ENCODE measurements at places on chromosomes 11 and 22.

GRCh38 chr11:75490221-75491181 lies 35.2 kb downstream of the GDPD5 start:
- peak; percentile 59 for DNase-seq

GRCh38 chr11:1924181-1924580 lies 4.7 kb downstream of the TNNT3 start:
- DNase-seq, result no peak

GRCh38 chr11:62909107-62909894 lies 11.9 kb downstream of the CHRM1 start:
- DNase-seq, result peak; percentile 79

GRCh38 chr11:119320776-119321524 lies 4.0 kb upstream of the MCAM start:
- DNase-seq, result no peak

DNA sequence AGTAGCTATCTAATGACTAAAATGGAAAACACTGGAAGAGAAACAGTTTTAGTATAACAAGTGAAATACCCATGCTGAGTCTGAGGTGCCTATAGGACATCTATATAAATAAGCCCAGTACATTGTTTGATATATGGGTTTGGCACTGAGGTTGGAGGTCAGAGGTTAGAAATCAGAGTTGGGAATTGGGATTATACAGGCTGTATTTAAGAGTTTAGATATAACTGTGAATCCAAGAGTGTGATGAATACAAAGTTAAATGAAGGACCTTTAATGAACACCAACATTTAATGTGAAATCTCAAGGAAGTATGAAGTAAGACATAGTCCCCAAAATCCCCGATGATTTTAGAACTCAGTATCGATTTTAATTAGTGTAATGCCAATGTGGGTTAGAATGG lies 3.1 kb upstream of the HBD start:
- no peak for DNase-seq

DNA sequence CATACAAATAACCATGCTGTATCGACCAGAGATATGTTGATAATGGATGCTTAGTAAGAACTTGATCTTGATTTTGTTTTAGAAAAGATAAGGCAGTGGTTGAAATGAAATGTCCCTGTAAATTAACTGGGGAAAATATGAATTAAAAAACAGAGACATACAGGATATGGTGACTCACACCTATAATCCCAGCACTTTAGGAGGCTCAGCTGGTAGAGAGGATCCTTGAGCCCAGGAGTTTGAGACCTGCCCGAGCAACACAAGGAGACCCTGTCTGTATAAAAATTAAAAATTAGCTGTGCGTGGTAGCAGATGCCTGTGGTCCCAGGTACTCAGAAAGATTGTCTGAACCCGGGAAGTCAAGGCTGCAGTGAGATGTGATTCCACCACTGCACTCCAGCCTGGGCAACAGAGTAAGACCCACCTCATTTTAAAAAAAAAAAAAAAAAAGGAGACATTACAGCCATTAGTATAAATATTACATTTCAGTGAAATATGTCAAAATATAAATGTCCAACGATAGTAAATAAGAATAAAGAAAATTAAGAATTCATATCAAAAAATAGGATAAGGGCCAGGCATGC lies 4.6 kb downstream of the PICALM start:
- DNase-seq, result no peak

- no peak for DNase-seq
Observed at GRCh38 chr22:31329453-31330215, 16.5 kb downstream of the PATZ1 start.

- DNase-seq, result no peak
Observed at GRCh38 chr11:124661553-124661952, 12.0 kb downstream of the SIAE start.

DNA sequence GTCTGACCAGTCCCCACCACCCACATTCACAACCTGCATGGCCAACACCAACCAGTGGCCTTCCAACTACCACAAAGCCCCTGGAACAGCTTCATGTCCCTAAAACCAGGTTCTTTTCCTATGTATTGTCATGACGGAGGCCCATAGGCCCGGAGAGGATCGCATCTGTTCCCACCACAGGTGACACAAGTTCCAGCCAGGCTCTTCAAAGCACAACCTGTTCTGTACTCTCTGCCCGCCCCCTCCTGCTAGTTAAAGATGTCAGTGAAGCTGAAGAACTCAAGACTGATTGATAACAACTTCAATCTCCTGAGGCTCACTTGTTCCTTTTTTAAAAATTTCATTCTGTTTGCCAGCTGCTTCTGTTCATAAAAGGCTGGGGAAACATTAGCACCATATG lies 121.1 kb upstream of the GUCY1A2 start:
- DNase-seq, result no peak

GRCh38 chr11:76770642-76771445 lies 12.3 kb upstream of the TSKU start:
- peak; percentile 63 for DNase-seq

DNA sequence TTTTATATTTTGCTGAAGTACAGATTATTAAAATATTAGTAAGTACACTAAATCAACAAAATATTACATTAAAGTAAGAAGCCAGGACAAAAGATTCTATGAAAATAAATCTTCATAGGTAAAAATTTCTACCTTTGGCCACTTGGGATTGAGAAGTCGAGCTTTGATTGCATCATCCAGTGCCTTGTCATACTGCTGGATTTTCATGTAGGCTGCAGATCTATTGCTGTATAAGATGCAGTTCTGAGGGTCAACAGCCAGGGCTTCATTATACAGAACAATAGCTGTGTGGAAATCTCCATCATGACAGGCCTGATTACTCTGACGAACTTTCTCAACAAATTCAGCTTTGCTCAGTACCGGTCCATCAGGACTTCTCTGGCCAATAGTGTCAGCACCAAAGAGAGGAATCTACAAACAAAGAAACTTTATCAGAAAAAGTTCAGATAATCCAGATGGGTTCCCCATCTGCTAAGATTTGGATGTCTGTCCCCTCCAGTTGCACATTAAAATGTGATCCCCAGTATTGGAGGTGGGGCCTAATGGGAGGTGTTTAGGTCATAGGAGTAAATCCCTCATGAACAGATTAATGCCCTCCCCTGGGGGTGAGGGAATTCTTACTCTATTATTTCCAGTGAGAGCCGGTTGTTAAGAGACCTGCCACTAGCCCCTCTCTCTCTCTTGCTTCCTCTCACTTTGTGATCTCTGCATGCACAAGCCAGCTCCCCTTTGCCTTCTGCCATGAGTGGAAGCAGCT lies 50.0 kb downstream of the TTC28 start:
- no peak for DNase-seq

DNA sequence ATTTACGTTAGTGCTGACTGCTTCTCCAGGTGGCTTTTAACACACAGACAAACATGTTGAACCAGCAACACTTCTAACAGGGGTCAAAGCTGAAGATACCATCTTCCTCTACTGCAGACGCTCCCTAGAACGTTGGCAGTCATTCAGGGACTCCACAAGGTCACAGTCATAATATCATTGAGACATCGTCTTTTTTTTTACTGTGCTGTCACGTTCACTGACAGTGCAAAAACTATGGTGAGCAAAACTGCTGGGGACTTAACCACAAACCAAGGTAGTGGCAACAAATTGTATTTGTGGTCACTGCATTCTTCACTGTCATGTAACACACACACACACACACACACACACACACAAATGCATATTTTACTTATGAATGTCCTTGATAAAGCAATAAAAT lies 244.9 kb downstream of the CASP12 start:
- DNase-seq, result no peak

DNA sequence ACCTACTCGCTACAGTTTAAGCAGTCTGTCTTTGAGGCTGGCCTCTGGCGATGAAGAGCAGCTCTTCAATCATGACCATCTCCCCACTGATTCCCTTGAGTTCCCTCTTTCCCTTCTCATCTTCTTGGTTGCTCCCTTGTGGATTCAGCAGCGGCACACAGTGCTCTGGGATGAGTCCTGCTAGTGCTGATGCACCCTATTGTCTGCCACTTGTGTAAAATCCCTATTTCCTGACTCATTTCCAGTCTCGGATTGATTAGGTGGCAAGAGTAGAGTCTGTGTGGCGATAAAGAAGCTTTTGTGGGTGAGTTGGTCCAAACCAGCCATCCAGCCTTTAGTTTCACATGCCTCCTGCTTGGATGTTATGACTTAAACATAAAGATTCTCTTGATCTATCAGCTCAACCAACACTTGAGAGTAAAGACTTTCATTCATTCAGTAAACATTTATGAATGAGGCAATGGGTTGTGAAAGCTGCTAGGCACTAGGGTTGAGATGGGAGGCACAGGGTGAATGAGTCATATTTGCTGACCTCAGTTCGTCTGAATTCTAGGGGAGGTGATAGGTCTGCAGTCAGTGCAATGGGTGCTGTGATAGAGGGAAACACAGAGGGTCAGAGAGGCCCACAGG lies 219.4 kb upstream of the RAG2 start:
- peak; percentile 11 for DNase-seq

- no peak for DNase-seq
Observed at GRCh38 chr11:47711816-47712215, 3.4 kb downstream of the AGBL2 start.

GRCh38 chr11:13781153-13781552 lies 112.7 kb downstream of the FAR1 start:
- DNase-seq, result no peak

- DNase-seq, result no peak
Observed at GRCh38 chr11:107496011-107496410, 38.4 kb upstream of the CWF19L2 start.

DNA sequence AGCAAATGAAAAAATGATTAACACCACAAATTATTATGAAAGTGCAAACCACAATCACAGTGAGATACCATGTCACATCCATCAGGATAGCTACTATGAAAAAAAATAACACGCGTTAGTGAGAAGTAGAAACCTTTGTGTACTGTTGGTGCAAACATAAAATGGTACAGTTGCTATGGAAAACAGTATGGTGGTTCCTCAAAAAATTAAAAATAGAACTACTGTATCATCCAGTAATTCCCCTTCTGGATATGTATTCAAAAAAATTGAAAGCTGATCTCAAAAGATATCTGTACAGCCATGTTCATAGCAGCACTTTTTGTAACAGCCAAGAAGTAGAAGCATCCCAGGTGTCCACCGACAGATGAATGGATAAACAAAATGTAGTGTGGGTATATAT lies 43.4 kb downstream of the CCDC81 start:
- DNase-seq, result no peak

- no peak for DNase-seq
Observed at GRCh38 chr11:7501251-7501650, 12.5 kb upstream of the PPFIBP2 start.

DNA sequence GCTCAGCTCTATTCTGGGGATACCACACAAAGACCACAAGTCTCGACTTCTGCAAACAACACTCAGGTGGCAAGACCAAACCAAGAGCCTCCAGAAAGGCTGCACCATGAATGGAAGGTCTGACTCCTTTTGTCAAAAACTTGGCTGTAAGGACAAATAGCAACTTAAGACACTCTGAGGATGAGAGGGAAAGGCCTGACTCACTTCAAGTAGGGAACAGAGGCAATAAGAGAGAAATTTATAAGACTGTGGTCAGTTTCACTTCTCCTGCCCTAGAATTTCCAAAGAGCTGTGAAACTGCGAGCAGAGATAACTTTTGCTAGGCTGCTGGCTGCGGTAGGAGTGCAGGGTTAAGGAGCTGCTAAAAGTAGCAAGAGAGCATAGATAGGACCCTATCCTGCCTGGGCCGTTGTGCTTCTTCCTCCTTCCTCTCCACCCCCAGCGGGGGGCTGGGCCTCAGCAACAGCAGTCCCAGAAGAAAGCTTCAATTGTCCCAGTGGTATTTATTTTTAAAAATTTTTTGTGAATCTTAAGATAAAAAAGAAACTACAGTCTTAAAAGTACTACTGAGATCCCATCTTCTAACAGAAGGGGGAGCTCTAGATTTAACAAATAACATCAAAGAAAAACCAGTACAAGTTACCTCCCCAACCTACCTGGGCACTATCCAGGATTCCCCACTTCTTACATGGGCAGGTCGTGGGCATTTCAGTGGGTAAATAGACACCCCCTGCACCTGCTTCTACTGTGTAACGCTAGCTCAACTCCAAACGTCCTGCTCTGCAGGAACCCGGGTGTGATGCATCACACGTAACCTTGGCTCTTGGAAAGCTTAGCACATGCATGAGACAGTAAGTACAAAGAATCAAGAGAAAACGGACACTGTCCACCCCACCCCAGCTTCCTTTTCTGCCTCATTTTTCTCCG lies 66.4 kb downstream of the SGSM3 start:
- DNase-seq, result no peak

GRCh38 chr11:72433455-72434036 lies 785 bp downstream of the CLPB start:
- no peak for DNase-seq

DNA sequence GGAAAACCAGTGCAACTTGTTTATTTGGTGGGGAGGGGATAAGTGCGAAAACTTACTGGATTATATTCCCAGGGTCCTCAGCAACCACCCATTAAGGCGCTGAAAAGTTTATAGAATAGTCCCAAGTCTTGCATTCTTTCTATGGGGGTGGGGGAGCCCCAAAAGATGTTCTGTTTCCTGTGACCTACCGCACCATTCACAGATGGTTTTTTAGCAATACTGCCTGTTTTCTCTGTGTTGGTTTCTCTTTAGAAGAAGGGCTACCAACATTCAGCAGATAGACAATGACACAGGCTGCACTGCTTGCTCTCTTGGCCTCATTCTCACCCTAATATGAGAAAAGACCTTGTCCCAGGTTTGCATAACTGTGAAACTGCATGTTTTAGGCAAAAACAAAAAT lies 86.5 kb downstream of the FAM76B start:
- no peak for DNase-seq

DNA sequence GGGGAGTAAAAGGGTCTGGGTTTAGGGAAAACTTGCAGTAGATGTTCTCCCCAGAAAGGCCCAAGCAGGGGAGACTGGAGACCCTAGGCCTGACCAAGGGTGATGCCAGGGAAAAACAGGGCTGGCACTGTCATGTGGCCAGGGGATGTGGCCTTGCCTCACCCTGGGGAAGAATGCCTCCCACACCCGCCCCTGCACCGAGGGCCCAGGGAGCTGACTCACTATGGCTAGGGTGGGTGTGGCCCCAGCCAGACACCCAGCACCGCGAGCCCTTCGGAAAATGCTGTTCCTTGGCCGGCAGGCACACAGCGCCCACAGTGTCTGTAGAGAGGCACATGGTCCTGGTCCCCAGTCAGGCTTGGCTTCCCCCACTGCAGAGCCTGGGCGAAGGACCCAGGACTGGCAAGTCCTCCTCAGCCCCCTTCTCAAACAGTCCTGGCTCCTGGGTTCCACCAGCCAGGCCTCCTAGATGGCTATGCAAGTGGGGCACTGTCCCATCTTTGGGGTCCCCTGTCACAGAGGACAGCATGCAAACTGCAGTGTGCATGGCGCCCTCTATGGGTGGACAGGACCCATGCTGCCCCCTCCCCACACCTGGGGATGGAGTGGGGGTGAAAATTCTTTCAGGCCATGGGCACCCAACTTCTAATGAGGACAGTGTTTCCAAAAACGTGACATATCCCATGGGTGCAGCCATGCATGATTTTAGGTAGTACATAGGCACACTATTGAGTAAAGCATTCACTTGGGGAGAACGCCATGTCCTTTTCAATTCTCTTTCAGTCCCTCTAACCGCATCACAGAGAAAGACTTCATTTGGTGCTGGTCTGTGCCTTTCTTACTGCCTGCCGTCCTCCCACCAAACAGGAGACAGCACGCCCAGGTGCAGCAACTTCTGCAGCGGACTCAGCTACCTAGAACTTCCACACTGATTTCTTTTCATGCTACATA lies 15.2 kb downstream of the TMPRSS5 start:
- DNase-seq, result peak; percentile 87

Data from H54 (cell line).